ENCODE measurements at places on chromosomes 6 and 20. TPM values are rescaled to one million over a fixed set of nuclear protein-coding genes. Genes with fewer than 3 reads are reported as not detected.

DNA sequence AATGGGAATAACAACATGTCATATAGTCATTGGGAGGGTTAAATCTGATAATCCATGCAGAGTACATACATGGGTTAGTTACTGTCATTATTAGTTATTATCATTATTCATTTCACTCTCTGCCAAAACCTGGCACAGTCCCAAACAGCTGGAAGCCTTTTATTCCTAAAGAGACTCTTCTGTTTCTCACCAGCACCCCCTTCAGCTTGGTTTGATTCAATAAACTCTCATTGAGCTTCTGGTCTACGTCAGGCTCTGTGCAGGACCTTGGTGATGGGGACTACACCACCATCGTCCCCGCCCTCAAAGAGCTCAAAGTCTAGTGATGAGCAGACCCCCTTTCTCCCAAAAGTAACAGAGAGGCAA lies 2.3 kb downstream of the KCNK15 start:
- peak; percentile 50 for DNase-seq

GRCh38 chr6:31473780-31474761 lies 23.9 kb upstream of the MICB start:
- no peak for DNase-seq

DNA sequence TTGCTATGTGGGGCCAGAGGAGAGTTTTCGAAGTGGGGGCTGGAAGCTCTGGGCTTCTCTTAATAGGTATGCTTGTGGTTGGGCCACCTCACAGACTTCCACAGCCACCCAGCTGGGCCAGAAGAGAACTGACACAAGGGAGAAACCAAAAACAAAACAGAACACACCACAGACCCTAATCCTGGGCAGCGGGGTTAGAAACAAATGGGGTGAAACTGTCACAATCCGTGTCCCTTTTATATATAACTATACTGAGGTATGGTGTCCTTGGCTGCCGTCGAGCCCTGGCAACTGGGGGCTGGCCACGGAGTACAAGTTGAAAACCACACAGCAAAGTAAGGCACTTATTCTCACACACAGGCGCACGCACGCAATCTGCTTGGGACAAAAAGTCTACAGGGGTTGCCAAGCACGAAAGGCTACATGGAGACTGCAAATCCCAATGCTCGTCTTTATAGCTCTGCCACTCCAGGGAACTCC lies 78.3 kb downstream of the TRAM2 start:
- DNase-seq, result no peak

Gene CLDN20
- total RNA-seq, result not detected

Gene SIRPG
- total RNA-seq, result not detected

GRCh38 chr6:134315974-134316441 lies 1.9 kb downstream of the SGK1 start:
- no peak for DNase-seq

Gene ZBTB12
- total RNA-seq, result 12.6 TPM

- no peak for DNase-seq
Observed at GRCh38 chr6:132089173-132089572, 138.0 kb upstream of the CCN2 start.
